ENCODE measurements at places on chromosomes 7 and 10. TPM values are rescaled to one million over a fixed set of nuclear protein-coding genes. Genes with fewer than 3 reads are reported as not detected.
A peak's percentile ranks its signal among the peaks of the same experiment; 100 is the strongest.

DNA sequence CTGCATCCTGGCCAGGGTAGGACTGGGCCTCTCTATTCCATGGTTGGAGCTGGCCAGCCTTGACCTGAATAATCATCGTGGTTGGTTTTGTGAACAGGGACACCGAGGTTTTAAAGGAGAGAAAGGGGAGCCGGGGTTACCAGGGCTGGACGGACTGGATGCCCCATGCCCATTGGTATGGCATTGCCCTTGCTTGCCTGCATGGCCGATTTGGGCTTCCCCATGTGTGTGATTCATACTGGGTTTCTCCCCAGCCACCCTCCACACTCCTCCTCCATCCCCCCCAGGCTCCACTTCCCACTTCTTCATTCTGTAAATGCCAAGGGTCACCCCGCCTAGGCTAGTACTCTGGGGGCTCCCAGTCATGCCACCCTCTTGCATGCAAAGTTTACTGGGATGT is 98.8 kb upstream of the MACROH2A2 start:
- DNase-seq = no peak

GRCh38 chr7:67463316-67463715 is 466.7 kb downstream of the TYW1 start:
- no peak for DNase-seq

DNA sequence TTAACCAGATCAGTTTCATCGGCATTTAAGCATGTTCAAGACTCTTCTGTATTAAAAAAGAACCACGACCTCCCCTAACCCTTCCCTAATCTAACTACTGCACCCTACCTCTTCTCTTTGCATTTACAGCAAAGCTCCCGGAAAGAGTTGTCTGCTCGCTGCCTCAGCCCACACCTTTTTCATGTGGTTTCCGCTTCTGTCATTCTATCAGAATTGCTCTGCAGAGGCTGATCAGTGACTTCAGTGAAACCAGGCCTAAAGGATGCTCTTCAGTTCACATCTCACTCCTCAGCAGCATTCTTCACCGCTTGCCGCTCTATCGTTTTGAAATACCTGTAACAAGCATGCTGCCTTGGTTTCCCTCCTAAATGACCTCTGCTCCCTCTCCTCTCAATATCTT is 160.9 kb downstream of the SDK1 start:
- DNase-seq = no peak

- no peak for DNase-seq
Measured at GRCh38 chr7:44227911-44228310, 27.1 kb downstream of the YKT6 start.

GRCh38 chr7:131513245-131514061 is 43.0 kb downstream of the PODXL start:
- DNase-seq = peak; percentile 88

GRCh38 chr7:47621979-47622561 is 40.2 kb upstream of the TNS3 start:
- no peak for DNase-seq

DNA sequence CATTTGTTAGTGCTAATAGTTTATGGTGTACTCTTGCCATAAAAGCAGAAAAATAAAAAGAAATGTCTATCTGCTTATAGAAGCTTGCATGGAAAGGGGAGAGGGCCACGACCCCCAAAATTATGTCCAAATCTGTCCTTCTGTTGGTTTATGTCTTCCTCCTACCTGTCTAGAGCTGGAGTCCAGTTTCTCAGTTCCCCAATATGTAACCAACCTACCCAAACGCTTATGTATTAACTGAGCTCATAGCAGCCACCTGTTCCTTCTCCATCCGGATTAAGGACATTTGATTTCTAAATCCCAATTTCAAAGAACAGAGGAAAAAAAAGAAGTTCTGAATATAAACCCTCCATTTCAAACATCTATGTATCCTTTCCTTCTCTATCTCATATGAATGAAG is 30.3 kb upstream of the TPK1 start:
- no peak for DNase-seq

GRCh38 chr10:113520690-113521474 is 32.0 kb upstream of the HABP2 start:
- peak; percentile 57 for DNase-seq

- no peak for DNase-seq
Measured at GRCh38 chr7:151226560-151226874, 488 bp downstream of the ABCF2 start.

GRCh38 chr7:155764438-155764793 is 47.8 kb downstream of the SHH start:
- no peak for DNase-seq

AHCYL2 gene
- total RNA-seq = 91.0 TPM

All from lower lobe of right lung (tissue), 2 donors.